ENCODE measurements at places on chromosomes 2 and 18.

- no peak for DNase-seq
Measured at GRCh38 chr2:128490881-128491691, 172.4 kb upstream of the HS6ST1 start.

- DNase-seq: no peak
Measured at GRCh38 chr2:80548469-80548868, 243.9 kb upstream of the LRRTM1 start.

- DNase-seq: no peak
Measured at GRCh38 chr2:48207851-48208250, 301.6 kb upstream of the FBXO11 start.

DNA sequence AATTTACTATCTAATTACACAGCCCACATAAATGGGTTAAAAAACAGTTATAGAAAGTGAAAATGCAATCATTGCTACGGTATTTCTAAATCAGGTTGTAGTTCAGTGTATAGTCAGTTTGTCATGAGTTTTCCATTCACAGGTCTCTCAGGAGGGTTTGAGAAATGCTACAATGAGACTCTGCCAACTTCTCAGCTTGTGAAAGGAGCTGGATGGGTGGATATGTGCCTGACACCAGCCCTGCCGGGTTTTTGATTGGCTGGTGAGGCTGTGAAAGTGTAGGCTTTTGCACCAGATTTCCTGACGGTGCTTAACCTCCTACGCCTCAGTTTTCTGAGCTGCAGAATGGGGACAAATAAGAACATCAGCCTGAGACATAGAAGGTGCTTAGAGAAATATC, 102.6 kb upstream of the SMIM21 start:
- DNase-seq: no peak

- DNase-seq: no peak
Measured at GRCh38 chr2:236947896-236948295, 137.8 kb upstream of the COPS8 start.

DNA sequence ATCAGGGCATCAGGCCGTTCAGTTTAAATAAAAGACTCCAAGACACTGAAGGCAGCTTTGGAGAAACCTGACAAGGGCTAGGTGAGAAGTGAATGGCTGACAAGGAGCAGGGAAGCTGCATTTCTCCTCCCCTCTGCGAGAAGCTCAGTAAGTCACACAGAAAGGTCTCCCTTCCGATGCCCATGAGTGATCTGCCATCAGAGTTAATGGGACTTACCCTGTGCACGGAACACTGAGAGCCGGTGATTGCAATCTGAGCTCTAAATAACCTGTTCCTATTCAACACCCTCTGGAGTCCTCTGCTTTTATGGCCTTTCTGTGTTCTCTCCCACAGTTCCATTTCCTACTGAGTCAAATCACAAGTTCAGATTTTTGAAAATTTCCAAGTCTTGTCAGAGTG, 322.2 kb upstream of the MYT1L start:
- DNase-seq: no peak

DNA sequence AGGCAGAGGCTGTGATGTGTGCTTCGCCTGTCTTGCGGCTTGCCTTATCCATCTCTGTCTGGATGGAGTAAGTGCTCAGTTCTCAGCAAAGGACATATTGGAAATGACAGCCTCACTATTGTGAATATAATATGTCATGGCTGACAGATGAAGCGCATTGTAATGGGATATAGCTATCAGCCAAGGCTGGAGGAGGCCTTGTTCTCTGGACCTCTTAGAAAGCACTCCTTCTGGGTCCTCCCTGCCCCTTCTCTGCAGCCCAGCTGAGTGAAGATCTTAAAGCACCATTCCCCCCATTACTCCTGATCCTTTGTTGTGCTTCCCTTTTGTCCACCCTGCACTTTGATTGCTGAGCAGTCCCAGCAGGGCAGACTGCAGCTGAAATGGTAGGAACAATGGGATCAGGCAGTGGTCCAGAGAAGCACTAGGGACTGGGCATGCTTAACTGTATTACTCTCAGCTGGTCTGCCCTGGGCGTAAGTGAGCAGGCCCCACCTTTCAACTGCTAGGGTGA, 265.3 kb downstream of the SETBP1 start:
- no peak for DNase-seq

DNA sequence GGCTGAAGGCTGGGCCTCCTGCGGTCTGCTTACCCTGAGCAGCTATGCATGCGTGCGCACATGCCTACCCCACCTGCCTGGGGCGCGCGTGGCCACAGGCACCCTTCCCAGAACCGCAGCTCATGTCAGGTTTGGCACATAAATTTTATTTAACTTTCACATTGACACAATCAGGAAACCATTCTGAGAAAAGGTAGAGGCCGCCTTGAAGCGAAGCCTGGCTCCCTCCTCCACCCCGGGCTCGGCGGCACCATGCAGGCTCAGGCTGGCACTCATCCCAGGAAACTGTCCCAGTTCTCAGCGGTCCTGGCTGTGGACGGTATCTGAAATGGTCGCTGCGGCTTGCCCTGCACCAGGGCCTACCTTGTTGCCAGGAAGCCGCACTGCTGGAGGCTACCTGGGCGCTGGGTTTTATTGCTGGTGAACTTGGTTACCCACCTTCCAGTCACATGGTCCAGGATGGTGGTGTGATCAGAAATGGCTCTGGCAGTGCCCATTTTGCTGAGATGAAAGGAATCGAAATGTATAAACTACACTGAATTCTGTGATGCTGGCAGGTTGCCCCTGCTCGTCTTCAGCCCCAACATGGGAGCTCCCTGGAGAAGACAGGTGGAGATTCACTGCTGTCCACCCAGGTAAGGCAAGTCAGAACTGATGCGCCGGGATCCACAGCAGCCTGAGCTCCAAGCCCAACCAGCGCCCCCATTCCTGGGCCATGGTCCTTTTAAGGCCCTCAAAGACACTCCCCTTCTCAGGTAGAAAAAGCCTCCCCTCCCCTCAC, 25.5 kb downstream of the CHST10 start:
- DNase-seq: no peak

DNA sequence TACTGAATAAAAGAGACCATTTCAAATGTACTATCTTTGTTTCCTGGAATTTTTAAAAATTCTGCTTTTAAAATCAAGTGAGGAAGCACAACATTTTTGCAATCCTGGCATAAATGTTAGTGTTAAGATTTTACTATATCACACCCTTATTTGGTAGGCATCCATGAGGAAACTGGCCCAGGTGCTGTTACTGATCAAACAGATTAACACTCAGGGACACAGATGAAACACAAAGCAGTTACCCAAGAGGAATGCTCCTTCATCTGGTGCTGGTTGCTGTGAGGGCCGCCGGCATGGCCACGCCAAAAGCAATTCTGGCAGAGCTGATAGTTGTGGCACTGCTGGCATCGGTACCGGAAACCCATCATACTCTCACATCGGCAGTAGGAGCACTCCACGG, 96.8 kb downstream of the DTNB start:
- no peak for DNase-seq

All from DMS 273 treated with DMSO at 0.1 percent for 48 hours (cell line).